ENCODE measurements at places on chromosomes 11 and 22. TPM values are rescaled to one million over a fixed set of nuclear protein-coding genes. Genes with fewer than 3 reads are reported as not detected.

Gene MRGPRE
- not detected for total RNA-seq

Gene OR4X1
- total RNA-seq: not detected

Gene SLC17A6
- total RNA-seq: not detected

Gene ACR
- total RNA-seq: not detected

Gene SERPING1
- total RNA-seq: 4.3 TPM

Gene DDI1
- total RNA-seq: not detected

Gene SLC29A2
- total RNA-seq: 0.11 TPM

Gene PARVG
- not detected for total RNA-seq

Gene MTMR3
- 29.9 TPM for total RNA-seq

Gene FGF4
- not detected for total RNA-seq

Gene RAB38
- total RNA-seq: 3.4 TPM

Gene FUT4
- total RNA-seq: 5.5 TPM

Gene RFPL3
- not detected for total RNA-seq

Gene GLYAT
- total RNA-seq: not detected

Gene UBQLN3
- total RNA-seq: not detected

Gene CCDC134
- 11.2 TPM for total RNA-seq

Gene MMP27
- not detected for total RNA-seq

Gene SYTL2
- 11.5 TPM for total RNA-seq

Gene TYR
- not detected for total RNA-seq

Gene DEFB131B
- not detected for total RNA-seq

Gene DERL3
- total RNA-seq: 0.44 TPM

Measured in uterine smooth muscle cell (primary cell).